H1 (cell line): ENCODE measurements at places on chromosomes 1 and 21. TPM values are rescaled to one million over a fixed set of nuclear protein-coding genes. Genes with fewer than 3 reads are reported as not detected.

Gene GBP3
- total RNA-seq, result not detected in 2 replicates

Gene KRTAP6-3
- total RNA-seq, result not detected in 2 replicates

Gene C1orf226
- 18.8 and 19.5 TPM in 2 replicates for total RNA-seq

Gene SLC44A5
- 2.7 and 3.3 TPM in 2 replicates for total RNA-seq
